ENCODE measurements at places on chromosomes 1 and 21.

DNA sequence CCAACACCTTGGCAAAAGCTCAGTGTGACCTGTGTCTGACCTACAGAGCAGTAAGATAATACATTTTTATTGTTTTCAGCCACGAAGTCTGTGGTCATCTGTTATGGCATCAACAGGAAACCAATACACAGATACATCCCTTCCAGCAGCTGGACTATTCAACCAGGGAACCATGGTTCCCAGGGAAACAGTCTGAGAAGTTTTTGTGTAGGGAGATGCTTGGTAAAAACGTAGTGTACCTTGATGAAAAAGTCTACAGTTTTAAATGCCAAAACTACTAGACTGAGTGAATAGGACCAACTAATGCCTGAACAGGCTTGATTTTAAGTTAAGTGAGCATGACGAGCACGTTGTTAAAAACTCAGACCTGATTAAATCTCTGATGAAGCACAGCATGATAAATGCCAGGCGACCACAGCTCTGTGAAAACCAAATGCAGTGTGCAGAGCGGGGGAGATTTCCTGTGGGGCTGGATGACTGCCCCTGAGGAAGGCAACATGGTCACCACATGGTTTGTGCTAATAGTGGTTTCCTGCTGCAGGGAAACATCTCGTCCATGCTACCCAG, 228.9 kb downstream of the TNR start:
- DNase-seq = no peak

DNA sequence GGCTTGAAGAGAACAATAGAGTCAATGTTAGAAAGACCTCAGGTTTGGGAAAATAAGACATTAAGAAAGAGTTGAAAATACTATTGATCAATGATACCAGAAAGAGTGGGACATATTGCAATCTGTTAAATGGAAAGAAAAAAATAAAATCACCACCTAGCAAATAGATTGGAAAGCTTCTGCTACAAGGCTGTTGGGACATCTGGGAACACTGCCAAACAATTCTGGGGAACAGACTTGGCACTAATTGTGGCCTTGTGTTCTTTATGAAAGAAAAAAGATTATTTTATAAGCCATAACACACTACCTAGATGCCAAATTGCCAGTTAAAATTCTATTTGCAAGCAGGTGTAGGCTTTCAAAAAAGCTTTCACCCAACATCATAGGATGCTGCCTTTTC, 137.8 kb downstream of the TSEN15 start:
- no peak for DNase-seq

DNA sequence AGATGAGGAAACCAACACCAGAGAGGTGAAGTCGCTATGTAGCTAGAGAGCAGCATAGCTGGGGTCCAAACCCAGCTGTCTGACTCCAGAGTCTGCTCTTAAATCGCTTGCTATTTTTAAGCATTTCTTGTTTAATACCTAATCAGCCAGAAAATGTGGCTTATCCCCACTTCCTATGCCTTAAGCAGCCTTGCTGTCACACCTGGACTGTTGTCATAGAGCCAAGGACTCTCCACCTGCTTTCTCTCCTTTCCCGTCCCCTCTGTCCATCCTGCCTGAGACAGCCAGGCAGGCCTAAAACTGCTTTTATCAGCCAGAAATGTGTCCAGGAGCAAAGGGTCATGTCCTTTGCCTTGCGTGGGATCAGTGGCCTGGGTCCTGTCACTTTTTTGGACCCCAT, 28.3 kb upstream of the EPHA8 start:
- no peak for DNase-seq

- DNase-seq = no peak
Observed at GRCh38 chr1:167230437-167230836, 9.8 kb downstream of the POU2F1 start.

- DNase-seq = no peak
Observed at GRCh38 chr1:60088620-60089155, 15.1 kb upstream of the C1orf87 start.

- no peak for DNase-seq
Observed at GRCh38 chr21:41164981-41165655, 2.8 kb upstream of the BACE2 start.

- no peak for DNase-seq
Observed at GRCh38 chr1:168053681-168054080, 83.0 kb downstream of the GPR161 start.

DNA sequence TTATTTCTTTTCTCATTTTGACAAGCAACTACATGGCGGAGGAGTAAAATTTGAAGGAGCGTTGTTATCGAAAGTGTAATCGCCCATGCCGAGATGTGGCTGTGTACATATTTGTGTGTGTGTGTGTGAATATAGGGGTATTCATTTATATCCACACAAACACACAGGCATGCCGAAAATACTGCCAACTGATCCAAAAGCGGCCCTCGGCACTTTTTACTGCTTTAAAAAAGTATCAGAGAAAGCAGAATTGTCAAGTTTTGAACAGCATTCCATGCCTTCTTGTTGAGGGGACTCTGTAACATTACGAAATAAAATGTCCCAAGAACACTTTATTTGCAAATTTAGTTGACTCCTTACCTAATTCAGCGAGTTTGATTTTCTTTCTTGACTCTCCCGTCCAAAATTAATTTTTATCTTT, 1.1 kb downstream of the PBX1 start:
- no peak for DNase-seq

- no peak for DNase-seq
Observed at GRCh38 chr1:152886758-152887409, 8.8 kb downstream of the SMCP start.

DNA sequence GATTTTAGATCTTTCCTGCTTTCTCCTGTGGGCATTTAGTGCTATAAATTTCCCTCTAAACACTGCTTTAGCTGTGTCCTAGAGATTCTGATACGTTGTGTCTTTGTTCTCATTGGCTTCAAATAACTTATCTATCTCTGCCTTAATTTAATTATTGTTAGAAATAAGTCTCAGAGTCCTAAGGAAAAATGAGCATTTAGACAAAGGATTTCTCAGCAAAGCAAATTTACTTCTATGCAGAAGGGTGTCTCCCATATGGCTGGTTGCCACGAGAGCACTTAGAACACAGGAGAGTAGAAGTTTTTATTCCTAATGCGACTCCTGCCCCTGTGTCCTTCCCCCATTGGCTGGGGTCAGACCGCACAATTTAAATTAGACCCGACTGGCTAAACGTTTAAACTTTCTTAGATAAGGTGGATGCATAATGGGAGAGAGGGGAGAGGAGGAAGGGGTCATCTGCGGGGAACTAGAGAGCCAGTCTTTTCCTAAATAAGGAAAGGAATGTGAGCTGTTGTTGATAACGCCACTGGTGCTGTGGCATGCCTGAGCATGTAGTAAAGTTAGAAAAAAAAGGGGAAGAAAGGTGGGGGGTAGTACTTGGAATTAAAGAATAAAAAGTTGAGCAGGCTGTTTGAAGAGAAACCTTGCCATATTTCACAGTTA, 170.2 kb downstream of the DYRK1A start:
- DNase-seq = no peak

DNA sequence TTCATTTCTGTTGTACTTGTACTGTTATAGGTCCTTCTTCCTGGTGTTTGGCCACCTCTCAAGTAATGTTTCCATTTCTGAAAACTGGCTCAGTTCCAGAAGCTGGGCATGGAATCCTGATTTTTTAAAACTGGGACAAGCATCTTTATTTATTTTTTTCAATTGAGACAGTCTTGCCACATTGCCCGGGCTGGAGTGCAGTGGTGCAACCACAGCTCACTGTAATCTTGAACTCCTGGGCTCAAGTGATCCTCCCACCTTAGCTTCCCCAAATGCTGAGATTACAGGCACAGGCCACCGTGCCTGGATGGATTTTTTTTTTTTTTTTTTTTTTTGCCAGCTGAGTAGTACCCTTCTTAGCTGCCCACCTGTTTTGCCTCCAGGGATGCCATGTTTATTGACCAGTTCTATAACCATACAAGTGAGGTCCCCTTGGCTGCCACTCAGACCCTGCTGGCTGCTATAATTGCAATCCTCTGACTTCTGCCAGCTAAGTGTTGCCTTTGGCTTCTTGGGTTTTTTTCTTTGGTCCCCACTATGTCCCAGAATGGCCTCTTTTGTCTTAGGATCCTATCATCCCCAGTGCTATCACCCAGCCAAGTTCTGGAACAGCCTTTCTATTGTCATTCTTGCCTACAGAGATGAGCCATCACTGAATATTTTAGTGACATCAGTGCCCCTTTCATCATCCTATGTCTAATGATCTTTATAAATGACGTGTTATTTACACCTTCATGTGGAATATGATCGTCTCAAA, 3.9 kb upstream of the DIP2A start:
- DNase-seq = no peak

GRCh38 chr1:121483961-121484424, 299.2 kb downstream of the SRGAP2C start:
- DNase-seq = no peak

DNA sequence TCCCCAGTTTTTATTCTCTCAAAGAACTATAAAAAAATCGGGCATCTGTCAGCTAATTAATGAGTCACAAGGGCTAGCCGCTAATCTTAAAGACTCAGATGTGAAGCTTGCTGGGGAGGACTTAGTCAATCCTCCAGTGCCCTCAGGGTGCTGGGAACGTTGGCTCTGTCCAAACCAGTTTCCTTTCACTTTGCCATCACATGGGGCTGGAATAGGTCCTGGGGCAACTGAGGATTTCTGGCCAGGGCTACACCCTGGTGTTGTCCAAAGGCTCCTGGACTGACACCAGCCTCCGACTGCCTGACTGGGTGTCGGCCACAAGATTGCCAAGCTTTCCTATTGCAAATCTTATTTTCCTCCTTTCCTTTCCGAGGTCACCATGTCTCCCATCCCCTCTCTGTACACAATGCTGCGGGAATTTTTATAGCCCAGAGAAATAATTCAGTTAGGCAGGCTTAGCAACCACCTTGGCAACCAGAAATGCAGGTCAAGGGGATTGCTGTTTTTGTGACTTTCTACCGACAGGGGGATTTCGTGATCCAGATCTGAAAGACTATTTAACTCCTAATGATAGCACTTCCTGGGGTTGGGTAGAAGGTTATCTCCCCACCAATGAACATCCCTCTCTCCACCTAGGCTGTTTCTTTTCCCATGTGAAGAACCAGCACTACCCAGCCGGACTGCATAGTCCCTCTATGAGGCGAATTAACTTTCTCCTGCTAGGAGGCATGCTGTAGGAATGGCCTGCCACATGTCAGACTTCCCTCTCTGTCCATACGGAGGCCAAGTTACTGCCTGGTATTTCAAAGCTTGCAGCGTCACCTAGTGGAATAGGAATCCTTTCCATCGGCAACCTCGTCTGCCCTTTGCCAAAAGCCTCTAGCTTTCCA, 29.9 kb upstream of the CTBS start:
- no peak for DNase-seq

- DNase-seq = no peak
Observed at GRCh38 chr1:210457568-210457967, 128.9 kb downstream of the HHAT start.

GRCh38 chr21:29187944-29188343, 57.5 kb downstream of the MAP3K7CL start:
- DNase-seq = no peak

Measured in CD4-positive, alpha-beta T cell treated with Interleukin-15 for 4 hours (primary cell).